ENCODE measurements at places on chromosomes 16 and 17.

GRCh38 chr17:70646673-70647072 is 477.3 kb downstream of the KCNJ2 start:
- DNase-seq = no peak

DNA sequence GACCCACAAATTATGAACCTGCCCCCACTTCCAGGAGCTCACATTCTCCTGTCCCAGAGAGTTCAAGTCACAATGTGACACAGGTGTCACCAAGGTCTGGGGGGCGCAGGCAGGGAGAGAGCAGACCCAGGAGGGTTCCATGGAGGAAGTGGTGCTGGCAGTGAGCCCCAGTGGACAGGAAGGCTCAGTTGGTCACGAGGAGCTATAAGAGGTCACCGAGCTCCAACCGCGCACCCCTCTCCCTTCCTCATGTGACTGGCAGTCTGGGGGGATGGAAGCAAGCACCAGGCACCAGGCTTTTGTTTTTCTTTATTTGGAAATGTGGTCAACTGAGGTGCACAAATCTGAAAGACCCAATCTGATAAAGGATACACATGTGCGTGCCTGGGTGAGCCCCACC is 2.5 kb downstream of the ITGAD start:
- DNase-seq = no peak

- no peak for DNase-seq
These were observed 15.5 kb downstream of the ZNHIT3 start for GRCh38 chr17:36501963-36502362.

- no peak for DNase-seq
These were observed 10.6 kb downstream of the TNFAIP1 start for GRCh38 chr17:28346199-28346580.

DNA sequence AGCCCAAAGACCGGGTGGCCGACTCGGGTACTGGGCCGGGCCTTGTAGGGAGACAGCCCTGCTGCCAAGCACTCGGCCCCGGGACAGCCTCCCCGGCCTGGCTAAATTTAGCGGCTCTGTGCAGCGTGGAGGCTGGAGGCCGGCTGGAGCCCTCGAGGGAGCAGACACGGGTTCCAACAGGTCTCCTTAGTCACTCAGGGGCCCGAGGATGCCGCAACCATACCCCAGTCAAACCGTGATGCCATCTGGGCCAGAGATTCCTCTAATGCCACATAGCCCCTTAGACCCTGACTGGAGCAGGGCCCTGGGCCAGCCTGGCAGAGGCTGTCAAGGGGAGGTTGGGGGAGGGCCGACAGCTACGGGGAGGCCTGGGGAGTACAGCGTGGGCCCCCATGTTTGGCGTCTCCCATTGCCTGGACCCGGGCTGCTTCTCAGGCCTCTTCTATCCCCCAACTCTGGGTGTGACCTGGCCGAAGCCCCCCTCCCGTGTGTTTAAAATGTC is 2.9 kb upstream of the P2RX1 start:
- no peak for DNase-seq

DNA sequence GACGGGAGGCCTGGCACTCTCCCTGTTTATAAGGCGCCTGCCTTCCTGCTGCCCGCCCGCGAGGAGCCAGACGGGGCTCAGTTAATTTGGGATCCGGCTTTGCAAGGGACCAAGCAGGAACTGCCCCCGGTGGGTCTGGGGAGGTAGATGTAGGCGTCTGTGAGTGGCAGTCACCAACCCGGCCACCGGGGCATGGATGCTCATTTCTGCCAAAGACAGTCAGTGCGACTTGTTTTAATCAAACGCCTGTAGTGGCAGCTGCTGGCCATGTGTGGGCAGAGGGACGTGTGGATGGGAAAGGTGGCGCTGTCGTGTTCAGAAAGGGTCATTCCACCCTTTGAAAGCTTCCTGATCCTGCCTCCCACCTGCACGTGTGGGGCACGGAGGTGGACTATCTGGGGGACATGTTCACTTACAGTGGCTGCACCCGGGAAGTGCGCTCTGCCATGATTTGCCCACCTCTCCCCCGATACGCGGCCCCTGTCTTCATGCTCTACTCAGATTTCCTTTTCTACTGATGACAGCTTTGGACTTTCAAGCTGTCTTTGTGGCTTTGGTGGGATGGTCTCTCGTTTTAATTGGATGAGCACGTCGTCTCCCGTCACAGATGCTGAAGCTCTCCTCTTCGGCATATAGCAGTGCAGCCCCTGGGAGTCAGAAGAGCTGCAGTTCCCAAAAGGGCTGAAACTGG is 60.3 kb upstream of the CIBAR2 start:
- peak; percentile 64 for DNase-seq

GRCh38 chr16:16017812-16018211 is 68.4 kb downstream of the ABCC1 start:
- DNase-seq = no peak

DNA sequence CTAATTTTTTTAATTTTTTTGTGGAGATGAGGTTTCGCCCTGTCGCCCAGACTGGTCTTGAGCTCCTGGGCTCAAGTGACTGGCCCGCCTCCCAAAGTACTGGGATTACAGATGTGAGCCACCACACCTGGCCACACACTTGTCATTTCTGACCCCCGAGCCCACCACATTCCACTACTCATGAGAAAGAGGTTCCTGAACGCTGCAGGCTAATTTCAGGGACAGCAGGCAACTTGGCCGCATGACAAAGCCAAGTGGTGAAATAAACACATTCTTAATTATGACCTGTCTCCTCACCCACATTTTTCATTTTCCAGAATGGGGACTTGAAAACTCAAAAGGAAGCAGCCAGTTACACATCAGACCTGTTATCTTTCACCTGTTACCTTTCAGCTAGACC is 114.5 kb downstream of the ABCC6 start:
- DNase-seq = no peak

- no peak for DNase-seq
These were observed 212.5 kb upstream of the CPHXL start for GRCh38 chr16:75938818-75939217.

DNA sequence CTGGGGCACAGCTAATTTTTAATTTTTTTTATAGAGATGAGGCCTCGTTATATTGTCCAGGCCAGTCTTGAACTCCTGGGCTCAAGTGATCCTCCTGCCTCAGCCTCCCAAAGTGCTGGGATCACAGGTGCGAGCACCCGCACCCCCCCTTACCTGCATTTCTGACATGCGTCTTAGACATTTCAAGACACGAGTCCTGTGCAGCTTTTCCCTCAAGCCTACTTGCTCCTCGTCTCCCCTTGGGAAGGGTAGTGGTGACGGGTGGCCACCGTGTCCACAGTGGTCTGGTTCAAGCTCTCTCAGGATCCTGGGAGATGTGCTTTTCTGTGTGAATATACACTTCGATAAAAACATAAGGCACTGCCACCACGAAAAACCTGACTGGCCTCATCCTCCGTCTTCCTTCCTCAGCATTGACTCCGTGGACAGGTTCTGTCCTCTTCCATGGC is 9.6 kb downstream of the CANT1 start:
- DNase-seq = no peak

DNA sequence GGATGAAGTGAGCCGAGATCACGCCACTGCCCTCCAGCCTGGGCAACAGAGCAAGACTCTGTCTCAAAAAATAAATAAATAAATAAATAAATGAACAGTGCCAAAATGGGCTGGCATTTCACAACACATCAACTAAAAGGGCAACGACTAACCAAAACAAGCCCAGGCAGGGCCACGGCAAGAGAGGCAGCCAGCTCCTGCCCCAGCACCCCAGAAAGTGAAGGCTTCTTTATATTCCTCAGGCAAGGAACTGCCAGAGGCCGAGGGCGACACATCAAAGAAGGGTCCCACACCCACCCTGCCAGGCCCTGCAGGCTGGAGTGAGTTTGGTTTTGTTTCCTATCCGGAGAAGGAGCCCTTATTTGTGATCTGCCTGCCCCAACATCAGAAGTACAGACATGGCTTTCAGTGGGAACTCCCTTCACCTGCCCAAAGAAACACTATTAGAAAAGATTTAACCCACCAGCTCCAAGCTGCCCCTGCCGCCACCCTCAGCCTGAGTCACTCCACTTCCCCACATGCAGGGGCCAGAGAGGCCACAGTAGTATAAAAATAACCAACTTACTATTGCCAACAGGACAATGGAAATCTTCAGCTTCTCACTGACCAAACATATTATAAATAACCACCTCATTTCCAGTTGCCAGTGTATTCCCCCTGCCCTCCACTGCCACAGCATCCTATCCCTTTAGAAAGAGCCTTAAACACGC is 8.0 kb downstream of the FBXO31 start:
- no peak for DNase-seq

DNA sequence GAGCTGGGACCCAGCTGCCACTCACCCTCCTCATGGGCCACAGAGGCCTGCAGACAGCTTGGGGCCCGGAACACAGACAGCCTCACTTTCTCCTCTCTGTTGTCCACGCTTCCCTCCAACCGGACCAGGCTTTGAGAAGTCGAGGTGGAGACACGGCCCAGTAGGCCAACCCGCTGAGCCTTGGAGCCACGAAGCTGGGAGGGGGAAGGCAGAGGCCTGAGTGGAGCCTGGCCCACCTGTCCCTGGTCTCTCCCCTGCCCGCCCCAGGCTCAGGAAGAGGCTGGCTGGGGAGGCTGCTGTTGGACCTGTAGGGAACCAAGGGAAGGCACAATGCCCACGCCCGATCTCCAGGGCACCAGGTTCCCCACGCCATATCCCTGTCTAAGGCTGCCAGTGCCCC is 48.1 kb downstream of the RMI2 start:
- DNase-seq = no peak

- DNase-seq = no peak
These were observed 6.2 kb downstream of the PSMD12 start for GRCh38 chr17:67359960-67360791.

DNA sequence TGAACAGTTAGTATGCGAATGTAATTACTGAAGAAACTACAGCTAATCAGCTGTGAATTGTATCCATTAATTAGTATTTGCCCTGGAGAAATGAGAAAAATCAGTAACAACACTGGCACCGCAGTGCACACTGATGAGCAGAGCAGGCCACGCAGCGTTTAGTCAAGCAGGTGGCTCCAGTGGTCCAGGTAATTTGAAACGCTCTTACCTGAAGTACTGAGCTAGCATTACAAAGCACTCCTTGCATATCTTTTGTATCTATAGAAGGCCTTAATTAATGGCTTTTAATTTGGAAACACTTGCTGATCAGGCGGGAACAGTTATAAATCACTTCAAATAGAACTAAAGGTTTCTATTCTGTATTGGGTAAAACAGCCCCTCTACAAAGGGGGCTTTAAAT is 76.4 kb downstream of the TOX3 start:
- DNase-seq = no peak

- DNase-seq = peak; percentile 14
These were observed 7.5 kb downstream of the NETO2 start for GRCh38 chr16:47136099-47136842.

DNA sequence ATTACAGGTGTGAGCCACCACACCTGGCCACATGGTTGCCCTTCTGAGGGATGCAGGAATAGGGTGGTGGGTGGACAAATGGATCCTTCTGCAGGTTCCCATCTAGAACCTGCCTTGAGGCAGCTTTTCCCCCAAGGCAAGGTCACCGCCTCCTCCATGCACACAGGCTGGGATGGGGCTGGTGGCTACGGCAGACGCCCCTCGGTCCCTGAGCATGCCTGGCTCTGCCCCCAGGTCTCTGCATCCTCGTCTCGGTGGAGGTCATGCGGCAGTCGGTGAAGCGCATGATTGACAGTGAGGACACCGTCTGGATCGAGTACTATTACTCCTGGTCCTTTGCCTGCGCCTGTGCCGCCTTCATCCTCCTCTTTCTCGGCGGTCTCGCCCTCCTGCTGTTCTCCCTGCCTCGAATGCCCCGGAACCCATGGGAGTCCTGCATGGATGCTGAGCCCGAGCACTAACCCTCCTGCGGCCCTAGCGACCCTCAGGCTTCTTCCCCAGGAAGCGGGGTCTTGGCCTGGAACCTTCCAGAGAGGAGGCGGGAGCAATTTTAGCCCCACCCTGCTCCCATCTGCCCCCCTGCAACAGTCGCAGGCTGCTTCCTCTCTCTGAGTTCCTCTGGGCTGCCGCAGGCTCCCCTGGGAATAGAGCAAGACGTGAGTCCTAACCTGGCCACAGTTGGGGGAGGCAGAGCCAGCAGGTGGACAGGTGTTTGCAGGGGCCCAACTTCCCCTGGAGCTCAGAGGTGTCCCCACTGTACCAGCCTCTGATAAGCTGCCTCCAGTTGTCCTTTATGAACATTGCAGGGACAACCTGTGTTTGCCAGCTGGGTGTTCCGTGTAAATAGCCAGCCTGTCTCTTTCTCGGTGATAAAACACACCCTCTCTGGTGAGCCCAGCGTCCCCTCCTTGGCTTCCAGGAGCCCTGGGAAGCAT is 11.7 kb downstream of the CACNG1 start:
- no peak for DNase-seq

DNA sequence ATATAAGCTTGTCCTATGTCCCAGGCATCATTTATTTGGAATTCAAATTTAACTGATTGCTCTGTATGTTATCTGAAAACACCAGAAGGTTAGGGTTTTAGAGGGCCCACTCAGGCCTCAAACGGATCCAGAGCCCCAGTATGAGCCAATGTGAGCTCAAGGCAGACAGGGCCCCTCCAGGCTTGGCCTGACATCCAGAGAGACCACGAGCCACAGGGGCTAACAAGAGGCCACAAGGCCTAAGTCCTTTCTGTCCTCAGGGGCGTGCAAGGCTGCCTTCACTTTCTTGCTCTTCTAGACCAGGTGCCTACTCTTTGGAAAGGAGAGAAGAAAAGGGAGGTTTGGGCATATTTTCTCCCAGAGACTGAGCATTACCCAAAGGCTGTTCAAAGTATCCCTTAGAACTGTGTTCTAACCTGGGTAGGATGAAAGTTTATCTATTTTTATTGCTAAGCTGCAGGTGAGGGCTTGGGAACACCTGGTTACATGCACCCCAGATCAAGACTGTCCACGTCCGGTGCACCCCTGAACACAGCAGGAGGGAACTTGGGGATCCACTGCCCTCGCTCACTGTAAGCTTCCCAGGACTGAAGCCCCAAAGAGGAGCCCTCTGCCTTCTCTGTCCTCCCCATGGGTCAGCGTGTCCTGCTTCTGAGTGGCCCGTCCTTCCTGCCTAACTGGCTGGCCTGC is 1.5 kb upstream of the ENGASE start:
- no peak for DNase-seq

DNA sequence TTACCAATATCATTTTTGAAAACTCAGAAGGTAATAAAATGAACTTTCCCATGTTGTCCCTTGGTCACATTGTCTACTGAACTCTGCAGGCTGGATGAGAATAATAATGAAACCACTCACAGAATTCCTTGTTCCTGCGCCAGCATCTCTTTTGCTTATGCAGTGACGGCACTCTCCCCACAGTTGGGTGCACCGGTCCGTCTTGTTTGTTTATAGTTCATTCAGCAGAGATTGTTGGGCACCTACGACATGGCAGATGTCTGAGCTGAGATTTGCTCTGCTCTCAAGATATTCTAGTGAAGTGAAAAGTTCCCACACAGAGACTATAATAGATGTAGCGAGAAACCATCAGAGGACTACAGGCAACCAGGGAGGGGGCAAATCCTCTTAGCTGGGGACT is 375.7 kb upstream of the CDH11 start:
- DNase-seq = no peak
